ENCODE measurements at places on chromosomes 2 and 18. TPM values are rescaled to one million over a fixed set of nuclear protein-coding genes. Genes with fewer than 3 reads are reported as not detected.

- DNase-seq, result no peak
Measured at GRCh38 chr2:192122141-192122540, 72.6 kb downstream of the TMEFF2 start.

DNA sequence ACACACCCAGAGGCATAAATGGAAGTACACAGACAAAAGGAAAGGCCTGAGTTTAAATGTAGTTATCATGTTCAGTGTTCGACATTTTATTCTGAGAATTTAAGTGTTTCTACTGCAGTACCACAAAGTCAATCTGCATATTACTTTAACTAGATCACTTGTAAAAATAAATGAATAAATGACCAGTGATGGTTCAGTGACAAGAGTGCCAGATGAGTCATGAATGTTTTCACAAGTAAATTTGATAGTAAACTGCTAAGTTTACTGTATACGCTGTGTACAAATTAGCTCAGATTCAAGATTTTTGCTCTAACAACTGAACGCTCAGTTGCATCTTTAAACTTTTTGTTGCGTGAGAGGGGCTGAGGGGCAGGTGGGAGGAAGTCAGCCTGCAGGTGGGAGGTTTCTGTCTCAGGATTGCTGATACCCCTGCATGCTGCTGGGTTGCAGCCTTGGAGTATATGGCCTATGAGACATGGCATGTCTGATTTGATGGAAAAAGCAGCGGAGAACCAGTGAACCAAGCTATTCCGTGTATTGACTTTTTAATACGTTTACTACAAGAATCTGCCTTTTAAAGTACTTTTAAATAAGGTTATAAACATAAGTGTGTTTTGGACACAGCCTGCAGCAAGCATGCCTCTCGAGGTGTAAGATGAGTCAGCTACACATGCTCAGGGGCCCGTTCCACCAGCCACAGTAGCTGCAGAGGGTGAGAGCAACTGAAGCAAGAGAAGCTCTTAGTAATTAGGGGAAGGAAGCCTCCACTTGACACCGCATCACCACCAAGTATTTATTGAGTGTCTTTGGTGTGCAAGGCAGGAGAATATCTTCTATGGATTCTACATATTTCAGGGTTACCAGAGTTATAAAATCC is 245.1 kb downstream of the NEDD4L start:
- DNase-seq, result no peak

DNA sequence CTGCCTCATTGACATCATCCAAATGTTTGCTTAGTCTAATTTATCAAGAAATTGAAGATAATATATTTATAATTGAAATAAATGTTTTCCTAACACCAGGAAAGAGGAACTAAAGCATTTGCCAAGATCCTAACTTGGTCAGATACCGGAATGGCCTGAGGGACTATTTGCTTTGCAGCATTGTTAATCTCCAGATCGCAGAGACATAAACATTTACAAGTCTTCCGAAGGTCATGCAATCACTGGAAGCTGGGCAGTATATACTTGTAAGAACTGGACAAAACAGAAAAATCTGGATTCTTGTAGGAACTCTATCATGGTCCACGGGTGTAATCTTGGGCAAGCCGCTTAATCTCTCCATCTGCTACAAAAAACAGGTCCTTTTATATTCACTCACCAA is 42.2 kb downstream of the CYBRD1 start:
- no peak for DNase-seq

DNA sequence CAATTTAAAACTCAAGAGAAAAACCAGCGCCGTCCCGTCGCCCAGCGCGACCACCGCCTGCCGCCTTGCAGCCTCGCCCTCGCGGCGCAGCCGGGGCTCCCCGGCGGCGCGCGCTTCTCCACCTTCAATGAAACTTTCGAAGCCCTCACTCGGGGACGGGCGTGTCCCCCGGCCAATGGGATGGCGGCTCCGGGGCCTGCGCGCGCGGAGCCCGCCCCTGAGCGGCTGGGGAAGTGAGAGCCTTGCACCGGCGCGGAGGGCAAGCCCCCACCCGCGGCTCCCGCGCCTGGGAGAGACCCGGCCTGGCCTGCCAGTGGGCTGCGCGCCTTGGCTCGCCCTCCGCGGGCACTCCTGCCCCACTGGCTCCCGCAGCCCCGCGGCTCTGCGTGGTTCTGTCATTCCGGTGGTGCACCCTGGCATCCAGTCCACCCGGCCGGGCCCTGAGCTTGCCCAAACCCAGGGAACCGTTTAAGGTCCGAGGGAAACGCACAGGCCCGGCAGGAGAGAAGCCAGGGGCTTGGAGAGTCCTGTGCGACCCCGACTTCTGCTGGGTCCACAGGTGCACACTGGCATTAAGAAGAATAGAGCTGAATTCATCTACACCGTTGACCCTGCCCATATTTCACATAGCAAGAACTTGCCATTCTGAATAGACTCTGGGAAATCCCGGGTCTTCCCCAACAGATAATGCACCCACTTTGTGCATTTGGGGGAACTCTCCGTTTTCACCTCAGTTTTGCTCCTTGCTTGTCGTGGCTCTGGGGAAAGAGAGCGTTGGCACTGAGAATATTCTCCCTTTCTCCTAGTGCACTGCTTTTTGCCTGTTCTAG is at the start of gene PIEZO2:
Gene PIEZO2, minus strand, starts transcription at position 129 of the 830 bp plus-strand sequence. CDS start 981 bp downstream, outside the sequence.
- no peak for DNase-seq

Gene TRMT61B
- total RNA-seq, result 10.1 TPM
